ENCODE measurements at places on chromosomes 2 and 18.

- DNase-seq: peak; percentile 10
Observed at GRCh38 chr18:50340078-50340477, 34.8 kb upstream of the SKA1 start.

DNA sequence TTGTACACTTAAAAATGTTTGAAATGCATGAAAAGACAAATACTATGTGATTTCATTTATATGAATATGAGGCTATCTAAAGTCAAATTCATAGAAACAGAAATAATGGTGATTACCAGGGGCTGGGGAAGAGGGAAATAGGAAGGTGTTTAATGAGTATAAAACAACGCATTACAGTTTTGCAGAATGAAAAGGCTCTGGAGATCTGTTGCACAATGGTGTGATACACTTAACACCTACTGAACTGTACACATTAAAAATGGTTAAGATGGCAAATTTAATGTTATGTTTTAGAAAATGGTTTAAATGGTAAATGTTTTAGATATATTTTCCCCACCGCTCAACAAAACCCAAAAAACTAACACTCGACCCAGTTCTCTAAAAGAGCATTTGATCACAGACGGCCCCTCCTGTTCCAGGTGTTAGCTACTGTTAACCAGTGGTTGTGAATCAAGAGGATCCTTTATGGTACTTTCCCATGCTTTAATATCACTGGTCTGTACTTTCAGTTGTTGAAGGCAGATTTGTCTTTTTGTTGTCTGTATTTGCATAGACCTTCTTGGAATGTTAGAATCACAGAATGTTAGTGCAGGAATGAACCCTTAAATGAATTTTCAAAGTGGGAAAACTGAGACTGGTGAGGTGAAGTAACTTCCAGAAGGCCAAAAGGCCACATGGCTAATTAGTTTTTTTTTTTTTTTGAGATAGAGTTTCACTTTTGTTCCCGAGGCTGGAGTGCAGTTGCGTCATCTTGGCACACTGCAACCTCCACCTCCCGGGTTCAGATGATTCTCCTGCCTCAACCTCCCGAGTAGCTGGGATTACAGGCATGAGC lies 10.2 kb downstream of the RAB10 start:
- DNase-seq: no peak

DNA sequence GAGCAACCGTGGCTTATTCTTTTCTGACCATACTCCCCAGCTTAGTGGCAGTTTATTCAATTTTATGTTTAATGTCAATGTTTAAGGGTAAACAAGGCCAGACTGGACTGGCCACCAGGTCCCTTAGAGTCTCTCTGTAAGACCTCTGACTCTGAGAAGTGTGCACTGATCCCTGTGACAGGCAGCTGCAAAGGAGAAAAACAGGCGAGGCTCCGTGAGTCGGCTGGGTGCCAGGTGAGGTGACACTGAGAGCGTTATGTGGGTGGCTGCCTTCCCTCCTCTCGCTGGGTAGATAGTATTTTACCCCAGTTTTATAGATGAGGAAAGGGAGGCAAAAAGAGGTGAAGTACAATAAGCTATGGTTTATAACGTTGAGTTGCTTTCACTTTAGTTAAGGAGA lies 139.4 kb upstream of the HDAC4 start:
- DNase-seq: no peak

- no peak for DNase-seq
Observed at GRCh38 chr18:9466127-9466526, 9.2 kb upstream of the RALBP1 start.

- no peak for DNase-seq
Observed at GRCh38 chr18:74019864-74020263, 127.8 kb downstream of the FBXO15 start.

DNA sequence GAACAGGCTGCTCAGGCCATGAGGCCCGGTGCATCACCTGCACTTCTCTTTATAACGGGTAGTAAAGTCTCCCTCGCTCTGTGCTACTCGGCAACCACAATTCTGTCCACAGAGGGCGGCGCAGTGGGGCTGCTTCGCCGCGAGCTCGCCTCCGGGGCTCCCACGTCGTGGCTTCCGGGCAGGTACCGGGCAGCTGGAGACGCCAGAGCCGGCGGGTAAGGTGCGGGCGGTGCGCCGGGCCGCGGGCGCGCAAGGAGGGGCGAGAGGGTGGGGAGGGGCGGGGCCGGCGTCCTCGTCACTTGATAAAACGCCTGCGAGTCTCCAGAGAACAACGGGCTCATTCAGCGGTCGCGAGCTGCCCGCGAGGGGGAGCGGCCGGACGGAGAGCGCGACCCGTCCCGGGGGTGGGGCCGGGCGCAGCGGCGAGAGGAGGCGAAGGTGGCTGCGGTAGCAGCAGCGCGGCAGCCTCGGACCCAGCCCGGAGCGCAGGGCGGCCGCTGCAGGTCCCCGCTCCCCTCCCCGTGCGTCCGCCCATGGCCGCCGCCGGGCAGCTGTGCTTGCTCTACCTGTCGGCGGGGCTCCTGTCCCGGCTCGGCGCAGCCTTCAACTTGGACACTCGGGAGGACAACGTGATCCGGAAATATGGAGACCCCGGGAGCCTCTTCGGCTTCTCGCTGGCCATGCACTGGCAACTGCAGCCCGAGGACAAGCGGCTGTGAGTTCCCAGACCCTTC lies at the start of gene ITGA6:
ITGA6 (plus strand) TSS at position 331 of the 734 bp plus-strand sequence.
- peak; percentile 86 for DNase-seq

GRCh38 chr2:27962006-27962405 lies 71.5 kb downstream of the BABAM2 start:
- DNase-seq: no peak

DNA sequence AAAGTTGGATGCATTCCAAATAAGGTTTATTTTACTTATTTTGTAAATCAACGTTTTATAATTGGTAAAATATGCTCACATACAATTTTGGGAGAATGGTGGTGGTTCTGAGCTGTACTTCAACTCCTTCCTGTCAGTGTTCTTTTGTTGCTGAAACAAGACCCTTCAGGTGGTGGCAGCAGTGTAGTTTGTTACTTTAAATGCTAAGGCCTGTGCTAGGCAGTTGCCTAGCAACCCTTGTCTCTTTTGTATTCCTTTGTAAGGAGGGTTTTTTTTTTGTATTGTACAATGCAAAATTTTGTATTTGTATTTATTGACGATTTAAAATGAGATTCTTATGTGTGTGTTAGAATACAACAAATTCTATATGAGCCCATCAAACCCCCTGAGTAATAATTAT lies 166.0 kb upstream of the FAM98A start:
- DNase-seq: no peak

DNA sequence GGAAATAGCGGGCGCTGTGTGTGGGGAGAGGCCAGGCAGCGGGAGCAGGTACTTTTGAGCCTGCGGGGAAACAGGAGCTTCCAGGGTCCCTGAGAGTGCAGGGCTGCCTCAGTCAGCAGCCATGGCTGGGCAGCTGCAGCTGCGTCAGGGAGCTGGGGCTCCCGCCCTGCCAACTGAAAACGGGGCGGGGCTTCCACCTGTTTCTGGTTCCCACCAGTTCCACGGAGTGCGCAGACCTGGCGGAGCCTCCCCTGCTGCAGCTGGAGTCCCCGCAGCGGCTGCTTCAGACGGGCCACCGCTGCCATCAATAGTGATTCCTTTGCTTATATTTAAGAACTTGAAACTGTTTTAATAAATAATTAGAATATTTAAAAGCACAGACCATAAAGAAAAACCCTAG lies 30.6 kb upstream of the RPRM start:
- no peak for DNase-seq

GRCh38 chr2:18180031-18180610 lies 301.7 kb downstream of the KCNS3 start:
- DNase-seq: no peak

DNA sequence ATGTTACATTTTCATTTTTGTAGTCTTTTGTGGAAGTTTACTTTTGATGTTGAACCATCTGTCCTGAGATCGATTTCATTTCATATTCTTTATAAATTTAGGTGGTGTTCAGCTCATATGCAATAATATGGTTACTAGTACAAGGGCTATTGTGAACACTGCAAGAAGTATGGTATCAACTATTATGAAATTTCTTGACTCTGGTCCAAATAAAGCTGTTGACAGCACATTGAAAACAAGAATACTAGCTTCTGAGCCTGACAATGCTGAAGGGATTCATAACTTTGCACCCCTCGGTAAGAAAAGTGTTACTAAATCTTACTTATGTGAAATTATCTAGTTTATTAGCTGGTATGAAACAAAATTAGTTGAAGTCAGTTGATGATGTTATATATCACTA lies 124.9 kb upstream of the TTC27 start:
- no peak for DNase-seq

All from stimulated activated CD4-positive, alpha-beta T cell treated with anti-CD3 and anti-CD28 coated beads, Interleukin-15, amount 100 ng/mL, for 24 hours (primary cell).